Stimulated activated CD8-positive, alpha-beta memory T cell treated with anti-CD3 and anti-CD28 coated beads, Interleukin-7, amount 100 ng/mL, for 24 hours (primary cell): ENCODE measurements at places on chromosomes 7 and 10.

DNA sequence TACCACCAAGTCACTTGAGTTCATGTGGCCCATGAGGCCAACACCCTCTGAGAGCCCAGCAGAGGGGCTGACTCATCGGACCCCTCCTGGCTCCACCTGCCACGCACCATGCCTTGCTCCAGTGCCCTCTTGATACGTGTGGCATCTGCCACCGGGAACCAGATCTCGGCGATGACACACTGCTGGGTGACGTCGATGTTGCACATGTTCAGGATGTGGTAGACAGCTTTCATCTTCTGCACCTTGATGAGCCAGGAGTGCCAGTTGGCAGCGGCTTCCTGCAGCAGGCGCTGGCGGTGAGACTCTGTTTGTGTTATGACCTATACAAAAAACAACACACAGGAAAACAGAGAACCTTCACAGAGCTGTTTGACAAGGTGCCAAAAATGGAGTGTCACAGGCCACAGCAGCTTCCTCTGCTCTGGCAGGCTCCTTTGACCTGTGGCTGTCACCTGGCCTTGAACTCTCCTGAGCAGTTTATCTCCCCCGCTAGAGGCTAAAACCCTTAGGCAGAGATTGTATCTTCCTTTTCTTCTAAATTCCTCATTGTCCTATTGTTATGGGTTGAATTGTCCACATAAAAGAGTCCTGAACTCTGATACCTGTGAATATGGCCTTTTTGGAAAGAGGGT lies 45.2 kb upstream of the TMEM213 start:
- peak; percentile 67 for DNase-seq

DNA sequence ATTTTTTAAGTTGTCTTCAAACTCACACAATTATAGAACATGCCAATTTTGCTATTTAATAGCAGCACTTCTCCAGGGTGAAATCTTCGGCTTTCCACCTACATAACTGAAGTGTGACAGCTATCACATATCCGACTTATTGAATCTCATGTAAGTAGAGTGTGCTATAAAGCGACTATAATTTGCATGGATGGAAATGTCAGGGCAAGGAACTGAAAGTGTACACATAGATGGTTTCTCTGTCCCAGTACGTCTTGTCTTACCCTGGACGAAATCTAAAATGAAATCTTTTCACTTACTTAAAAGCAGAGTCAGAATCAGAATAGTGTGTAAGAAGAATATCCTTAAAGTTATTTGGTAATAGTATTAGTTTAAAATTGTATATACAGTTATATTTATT lies 132.3 kb downstream of the THSD7A start:
- no peak for DNase-seq

DNA sequence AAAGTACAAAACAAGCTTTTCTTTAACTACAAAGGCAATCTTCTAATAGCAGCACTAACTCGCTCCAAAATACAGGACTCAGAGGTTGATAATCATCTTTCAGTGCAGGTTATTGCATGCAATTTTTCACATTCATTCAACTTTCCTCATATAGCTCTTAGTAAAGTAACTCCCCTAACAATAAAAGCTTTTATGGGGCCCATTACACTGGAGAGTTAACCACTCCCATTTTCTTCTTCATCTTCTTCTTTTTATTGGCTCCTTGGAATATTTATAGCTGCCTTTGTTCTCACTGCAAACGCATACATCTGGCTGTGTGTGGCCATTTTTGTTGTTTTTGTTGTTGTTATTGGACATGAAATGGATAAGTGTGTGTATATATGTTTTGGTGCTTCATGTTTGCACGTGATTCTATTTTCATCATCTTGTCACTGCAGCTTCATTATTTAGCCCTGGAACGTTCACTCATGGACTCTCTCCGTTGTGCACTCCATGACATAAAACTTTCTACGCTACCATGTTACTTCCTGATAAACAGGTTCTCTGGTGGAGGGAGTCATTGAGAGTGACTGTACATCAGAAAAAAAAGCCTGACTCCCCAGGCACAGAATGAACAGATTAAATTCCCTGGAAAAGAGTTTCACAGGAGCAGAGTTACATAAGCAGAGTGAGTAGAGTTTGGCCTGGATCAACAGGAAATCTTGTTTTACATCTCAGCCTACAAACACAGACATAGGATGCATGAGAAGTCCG lies 236.4 kb upstream of the SP4 start:
- no peak for DNase-seq

- DNase-seq: no peak
Observed at GRCh38 chr7:98944386-98944785, 66.1 kb downstream of the TRRAP start.

DNA sequence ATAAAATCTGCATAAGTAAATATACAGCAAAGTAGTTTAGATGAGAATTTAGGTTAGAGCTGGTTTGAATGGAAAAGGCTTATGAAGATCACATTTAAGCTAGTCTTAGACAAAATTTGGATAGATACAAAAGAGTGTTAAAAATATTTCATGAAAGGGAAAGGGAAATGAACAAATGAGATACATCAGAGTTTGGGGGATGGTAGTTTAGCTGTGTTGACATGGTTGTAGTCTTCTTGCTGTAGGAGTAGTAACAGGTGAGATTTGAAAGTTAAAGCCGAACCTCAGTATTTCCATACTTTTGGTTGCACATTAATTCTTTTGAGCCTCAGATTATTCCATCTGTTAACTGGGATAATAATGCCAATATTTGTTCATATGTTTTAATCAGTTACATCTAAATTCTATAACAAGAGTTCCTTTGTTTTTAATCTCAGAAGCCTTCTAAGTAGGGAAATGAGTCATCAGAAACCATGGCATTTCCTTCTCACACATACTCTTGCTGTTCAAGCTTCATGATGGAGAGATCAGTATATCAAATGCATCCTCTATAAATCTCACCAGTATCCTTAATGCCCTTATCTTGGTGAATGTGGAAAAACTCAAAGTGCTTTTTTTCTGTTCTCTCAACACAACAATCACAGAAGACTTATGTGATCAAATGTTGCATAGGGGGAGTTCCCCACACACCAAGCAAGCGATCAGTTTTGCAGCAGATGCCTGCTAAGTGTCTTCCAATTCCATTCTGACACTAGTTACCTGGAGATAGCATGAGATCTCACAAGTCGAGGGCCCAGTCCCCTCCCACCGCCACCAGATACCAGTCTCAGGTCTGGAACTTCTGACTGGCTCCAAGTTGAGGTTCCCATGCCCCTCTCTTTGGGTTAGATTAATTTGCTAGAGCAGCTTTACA lies 84.7 kb downstream of the MAPK8 start:
- no peak for DNase-seq

- DNase-seq: no peak
Observed at GRCh38 chr7:3027005-3027845, 16.4 kb downstream of the CARD11 start.

DNA sequence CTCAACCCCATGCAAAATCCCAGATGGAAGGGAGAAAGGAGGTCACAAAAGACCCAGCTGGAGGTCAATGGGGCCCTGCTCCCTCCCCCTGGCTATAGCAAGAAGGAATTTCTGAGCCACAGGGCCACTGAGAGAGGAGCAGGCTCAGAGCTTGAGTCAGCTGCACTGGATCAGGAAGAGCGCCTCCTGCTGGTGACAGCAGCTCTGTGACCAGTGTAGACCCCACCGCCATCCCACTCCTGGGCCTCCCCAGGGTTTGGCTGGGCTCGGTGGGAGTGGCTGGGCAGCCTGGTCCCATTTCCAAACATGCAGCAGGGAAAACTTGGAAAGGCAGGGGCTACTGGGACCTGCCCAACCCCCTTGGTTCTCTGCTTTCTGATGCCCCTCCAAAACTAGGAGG lies 31.5 kb upstream of the PRLHR start:
- no peak for DNase-seq

GRCh38 chr10:88926566-88927415 lies 25.8 kb downstream of the ACTA2 start:
- no peak for DNase-seq

- no peak for DNase-seq
Observed at GRCh38 chr10:59360605-59361405, 1.5 kb downstream of the FAM13C start.

DNA sequence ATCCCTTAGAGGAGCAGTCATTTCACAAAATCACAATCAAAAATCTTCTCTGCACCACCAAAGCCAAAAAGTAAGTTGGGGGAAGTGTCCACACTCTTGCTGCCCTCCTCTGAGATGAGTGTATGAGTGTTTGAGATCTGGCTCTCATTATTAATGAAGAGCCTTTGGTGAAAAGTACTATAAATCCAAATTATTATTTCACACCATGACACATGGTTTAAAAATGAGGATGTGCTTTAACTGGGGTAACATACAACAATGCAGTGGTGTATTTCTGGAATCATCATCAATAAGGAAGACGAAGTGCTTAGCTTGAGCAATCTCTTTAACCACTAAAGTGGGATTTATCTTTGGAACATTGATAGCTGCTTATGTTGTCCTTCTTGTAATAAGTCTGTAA lies 114.2 kb upstream of the ADAM12 start:
- DNase-seq: no peak

- no peak for DNase-seq
Observed at GRCh38 chr10:128626397-128627000, 500.3 kb upstream of the MKI67 start.

GRCh38 chr10:25745976-25746375 lies 188.1 kb upstream of the MYO3A start:
- DNase-seq: no peak

DNA sequence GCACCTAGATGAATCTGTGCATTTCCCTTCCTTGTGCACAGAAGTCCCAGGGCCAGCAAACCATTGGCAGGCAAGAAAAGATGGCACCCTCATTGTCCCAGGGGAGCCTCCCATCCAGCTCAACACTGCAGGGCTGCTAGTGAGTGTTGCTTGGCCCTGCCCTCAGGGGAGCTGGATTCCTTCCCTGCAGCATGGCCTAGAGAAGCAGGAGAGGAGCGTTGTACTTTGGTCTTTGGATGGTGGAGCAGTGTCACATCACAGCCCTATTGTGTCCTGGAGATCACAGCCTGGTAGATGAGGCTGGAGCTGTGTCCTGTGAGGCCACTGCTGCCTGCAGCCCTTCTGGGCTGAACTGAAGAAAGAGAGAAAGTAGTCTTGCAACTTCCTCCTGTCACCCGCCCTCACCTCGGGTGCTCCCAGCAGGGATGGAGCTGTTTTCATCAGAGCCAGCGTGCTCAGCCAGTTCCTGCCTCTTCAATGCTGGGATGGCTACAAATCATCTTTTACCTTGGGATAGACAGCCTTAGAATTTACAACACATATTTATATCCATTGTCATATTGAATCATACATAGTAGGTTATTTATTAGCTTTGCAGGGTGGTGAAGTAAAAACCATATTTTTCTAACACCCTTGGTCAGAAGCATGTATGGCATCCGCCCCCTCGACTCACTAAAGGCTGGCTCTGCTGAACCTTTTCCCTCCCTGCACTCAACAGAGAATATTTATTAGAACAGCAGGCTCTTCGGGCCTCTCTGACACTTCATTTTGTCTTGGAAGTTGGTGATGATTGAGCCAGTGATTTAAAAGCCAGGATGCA lies 43.1 kb upstream of the FAM180A start:
- no peak for DNase-seq

- no peak for DNase-seq
Observed at GRCh38 chr10:98088186-98088971, 46.1 kb upstream of the R3HCC1L start.

DNA sequence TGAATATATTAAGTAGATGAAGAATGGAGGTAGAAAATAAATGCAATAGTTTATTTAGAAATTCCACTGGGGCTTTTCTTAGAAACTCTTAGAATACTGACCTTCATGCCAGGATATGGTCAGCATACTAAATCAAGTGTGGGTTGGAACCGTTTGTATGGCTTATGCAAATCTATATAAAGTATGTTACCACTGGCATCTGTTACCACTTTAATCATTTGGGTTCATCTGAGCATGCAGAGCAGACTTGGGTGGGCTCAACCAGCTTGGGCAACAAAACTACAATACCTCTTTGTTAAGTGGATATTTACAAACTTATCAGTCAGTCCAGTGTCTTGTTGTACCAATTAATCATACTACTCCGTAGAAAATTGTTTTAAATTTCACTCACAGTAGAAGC lies 125.8 kb downstream of the CRPPA start:
- DNase-seq: no peak

GRCh38 chr7:95608359-95609173 lies 12.2 kb upstream of the PDK4 start:
- no peak for DNase-seq

- DNase-seq: no peak
Observed at GRCh38 chr7:27217951-27218350, 18.1 kb upstream of the HOXA13 start.

- DNase-seq: no peak
Observed at GRCh38 chr7:99128076-99128950, 15.6 kb downstream of the SMURF1 start.

DNA sequence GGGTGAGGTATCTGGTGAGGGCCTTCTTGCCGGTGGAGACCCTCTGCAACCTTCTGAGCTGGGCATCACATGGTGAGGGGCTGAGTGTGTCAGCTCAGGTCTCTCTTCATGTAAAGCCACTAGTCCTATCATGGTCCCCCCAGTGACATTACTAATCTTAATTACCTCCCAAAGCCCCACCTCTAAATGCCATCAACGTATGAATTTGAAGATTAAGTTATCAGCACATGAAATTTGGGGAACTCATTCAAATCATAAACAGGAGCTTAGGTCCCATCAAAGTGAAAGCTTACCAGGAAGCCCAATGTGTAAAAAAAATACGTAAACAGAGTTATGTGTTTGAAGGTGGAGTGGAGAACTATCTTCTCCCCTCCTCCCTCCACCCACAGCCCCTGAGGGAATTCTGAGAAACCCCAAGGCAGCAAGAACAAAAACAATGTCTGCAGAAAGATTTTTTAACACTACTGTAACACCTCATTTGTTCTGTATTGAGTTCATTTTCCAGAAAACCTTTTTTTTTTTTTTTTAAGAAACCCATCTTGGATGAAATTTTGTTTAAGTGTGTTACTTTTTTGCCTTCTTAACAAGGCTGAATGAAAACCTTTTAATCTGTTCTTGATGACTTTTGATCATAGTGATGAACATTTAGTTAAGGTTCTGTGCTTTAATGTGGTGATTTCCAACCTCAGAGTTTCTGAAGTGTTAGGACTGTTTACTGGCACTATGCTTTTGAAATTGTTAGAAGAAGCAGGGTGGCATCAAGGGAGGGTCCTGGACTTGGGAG lies 19.1 kb upstream of the PCGF5 start:
- DNase-seq: no peak

GRCh38 chr7:129642871-129643549 lies 31.5 kb downstream of the NRF1 start:
- DNase-seq: no peak

- no peak for DNase-seq
Observed at GRCh38 chr10:111338805-111339204, 262.0 kb downstream of the ADRA2A start.

- DNase-seq: no peak
Observed at GRCh38 chr10:13775786-13776775, 189.3 kb downstream of the PRPF18 start.

DNA sequence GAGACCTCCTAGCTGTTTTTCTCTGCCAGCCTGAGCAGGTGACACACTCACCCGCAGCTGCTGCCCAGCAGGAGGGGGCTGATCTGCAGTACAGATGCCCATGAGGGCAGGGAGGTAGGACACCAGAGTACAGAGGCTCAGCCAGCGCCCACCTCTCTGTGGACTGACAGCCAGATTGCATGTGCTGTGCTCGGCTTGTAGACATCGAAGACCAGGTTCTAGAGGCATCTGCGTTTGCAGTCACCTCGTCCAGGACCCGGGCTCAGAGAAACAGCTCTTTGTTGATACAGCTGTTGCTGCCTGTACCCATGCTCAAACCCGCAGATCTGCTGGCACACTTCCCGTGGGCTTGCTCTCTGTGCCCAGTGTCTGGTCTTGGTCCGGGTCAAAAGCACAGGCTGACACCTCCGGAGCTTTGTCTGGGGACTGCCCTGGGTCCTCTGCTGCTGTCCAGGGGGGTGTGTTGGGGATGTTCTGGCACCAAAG lies 224.7 kb downstream of the GLRX3 start:
- no peak for DNase-seq
